ENCODE measurements at places on chromosomes 5 and 9.

- DNase-seq = no peak
Measured at GRCh38 chr9:24545285-24545684, 412 bp downstream of the IZUMO3 start.

DNA sequence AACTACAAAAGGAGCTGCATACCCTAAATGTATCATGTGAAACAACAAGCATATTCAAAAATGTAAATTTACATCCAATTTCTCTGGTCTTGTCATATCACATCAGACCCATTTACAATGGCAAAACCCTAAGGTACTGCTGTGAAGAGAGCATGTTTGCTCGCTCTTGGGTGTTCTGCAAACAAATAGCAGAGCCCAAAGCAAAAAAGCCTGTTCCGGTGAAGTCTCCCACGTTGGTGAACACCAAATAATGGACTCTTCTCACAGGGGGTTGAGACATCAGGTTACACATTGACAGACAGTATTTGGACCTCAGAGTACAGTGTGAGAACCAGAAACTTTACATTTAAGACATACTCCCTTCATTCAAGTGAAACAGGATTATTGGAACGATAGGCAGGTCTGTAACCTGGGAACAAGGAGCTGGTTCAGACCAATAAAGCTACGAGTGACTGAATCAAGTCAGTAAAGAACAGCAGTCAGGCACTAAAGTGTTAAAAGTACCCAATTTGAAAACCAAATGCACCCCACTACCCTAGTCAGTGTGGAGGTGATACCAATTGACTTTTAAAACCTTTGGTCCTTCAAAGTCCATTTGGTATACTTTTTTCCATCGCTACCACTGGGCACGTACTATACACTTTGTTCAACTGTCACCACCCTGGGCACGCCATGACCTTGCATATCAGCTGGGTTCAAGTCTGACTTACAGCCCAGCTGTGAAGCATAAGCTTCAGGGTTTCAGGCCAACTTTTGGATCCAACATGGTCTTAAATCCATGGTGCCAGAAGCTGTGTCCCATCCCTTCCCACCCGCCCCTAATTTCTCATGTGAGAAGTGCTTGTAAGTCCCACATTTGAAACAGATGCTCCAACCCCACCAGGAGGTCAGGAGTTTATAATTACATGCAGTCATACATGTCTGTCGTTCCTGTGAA is 36.4 kb downstream of the ETF1 start:
- DNase-seq = no peak

GRCh38 chr5:72505539-72506157 is 1.6 kb downstream of the ZNF366 start:
- no peak for DNase-seq

- DNase-seq = no peak
Measured at GRCh38 chr9:27125030-27125429, 16.0 kb downstream of the TEK start.

GRCh38 chr9:80191108-80191507 is 619.3 kb downstream of the TLE4 start:
- DNase-seq = no peak

DNA sequence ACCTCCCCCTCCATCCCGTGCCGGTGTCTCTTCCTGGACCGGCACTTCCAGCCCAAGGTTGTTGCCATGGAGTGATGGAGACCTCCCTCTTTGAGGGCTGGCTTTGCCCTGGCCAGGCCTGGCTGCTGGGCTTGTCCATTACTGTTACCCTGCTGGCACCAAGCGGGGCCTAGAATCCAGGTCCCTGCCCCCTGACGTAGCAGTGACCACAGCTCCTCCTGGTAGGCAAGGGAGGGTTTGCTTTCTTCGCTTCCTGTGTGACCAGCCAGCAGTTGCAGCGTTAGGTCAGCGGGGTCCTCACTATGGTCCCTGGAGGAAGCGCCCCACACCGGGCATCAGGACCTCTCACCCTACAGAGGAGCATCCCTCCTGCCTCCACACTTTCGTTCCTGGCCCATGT is 146.7 kb upstream of the COL5A1 start:
- DNase-seq = no peak

- no peak for DNase-seq
Measured at GRCh38 chr5:151480384-151481293, 33.2 kb downstream of the SLC36A1 start.

DNA sequence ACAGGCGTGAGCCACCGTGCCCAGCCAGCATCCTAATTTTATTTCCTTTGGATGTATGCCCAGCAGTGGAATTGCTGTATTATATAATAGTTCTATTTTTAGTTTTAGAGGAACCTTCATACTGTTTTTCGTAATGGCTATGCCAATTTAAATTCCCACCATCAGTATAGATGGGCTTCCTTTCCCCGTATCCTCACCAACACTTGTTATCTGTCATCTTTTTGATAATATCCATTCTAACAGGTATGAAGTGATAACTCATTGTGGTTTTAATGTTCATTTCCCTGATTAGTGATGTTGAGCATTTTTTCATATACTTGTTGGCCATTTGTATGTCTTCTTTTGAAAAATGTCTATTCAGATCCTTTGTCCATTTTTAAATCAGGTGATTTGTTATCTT is 13.0 kb downstream of the F2R start:
- no peak for DNase-seq

All from GM18507 (cell line).